ENCODE measurements at places on chromosomes 12 and 14.

- no peak for DNase-seq
Measured at GRCh38 chr12:99609455-99610181, 37.9 kb upstream of the GARIN6 start.

GRCh38 chr14:104792101-104792884 is 3.3 kb downstream of the AKT1 start:
- no peak for DNase-seq

DNA sequence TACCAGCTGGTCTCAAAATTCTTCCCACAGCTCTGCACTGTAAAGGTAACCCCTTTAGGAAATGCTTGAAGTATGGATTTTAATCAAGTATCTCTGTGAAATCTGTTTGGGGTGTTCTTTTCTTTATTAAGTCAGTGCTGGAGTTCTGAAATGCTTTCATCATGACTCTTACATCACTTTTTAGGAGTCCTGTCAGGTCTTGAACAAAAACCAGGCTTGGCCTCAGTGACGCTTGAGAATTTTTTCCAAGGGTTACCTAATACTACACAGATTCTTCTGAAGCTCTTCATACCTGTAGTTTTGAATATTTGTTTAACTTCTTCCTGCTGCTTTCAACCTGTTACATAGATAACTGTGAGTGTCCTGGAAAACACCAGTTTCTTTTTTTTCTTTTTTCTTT is 47.0 kb upstream of the KCNH3 start:
- DNase-seq, result no peak

DNA sequence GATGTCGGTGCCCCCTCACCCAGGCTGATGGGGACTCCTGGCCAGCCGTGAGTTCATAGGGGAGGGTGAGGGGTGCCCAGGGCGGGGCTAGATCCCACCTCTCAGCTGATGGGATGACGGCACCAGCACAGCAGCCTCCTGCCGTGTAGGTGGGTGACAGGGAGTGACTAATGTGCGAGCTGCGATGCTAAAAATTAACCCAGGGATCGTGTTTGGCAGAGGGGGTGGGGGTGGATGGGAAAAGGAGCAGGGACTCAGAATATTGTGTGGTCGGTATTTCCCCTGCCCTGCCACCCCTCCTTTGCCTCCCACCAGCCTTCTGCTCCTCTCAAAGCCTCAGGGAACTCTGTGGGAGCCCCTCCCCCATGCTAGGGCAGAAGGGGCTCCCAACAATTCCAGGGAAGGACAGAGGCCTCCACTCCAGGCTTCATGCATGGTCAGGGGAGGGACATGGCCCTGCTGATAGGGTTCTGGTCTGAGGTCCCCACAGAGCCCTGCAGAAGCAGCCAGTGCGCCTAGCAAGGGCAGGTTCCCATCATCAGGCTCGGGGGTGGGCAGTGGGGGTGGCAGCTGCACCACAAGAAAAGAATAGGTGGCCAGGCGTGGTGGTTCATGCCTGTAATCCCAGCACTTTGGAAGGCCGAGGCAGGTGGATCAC is 12.5 kb downstream of the TAMALIN start:
- no peak for DNase-seq

- no peak for DNase-seq
Measured at GRCh38 chr12:5554711-5555110, 122.8 kb downstream of the NTF3 start.

DNA sequence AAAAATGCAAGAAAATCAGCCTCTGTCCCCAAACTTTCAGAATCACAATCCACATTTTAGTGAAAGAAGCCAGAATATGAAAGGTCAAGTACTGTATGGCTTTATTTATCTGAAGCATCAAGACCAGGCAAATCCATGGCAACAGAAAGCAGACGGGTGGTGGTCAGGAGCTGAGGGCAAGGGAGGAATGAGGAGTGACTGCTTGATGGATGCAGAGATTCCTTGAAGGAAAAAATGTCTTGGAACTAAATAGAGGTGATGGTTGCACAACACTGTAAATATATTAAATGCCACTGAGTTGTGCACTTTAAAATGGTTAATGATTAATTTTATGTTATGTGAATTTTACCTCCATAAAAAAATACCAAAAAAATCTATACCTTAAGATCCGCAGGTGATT is 165.1 kb downstream of the GXYLT1 start:
- DNase-seq, result no peak

- DNase-seq, result peak; percentile 51
Measured at GRCh38 chr12:23204933-23205778, 580.2 kb downstream of the ETNK1 start.

DNA sequence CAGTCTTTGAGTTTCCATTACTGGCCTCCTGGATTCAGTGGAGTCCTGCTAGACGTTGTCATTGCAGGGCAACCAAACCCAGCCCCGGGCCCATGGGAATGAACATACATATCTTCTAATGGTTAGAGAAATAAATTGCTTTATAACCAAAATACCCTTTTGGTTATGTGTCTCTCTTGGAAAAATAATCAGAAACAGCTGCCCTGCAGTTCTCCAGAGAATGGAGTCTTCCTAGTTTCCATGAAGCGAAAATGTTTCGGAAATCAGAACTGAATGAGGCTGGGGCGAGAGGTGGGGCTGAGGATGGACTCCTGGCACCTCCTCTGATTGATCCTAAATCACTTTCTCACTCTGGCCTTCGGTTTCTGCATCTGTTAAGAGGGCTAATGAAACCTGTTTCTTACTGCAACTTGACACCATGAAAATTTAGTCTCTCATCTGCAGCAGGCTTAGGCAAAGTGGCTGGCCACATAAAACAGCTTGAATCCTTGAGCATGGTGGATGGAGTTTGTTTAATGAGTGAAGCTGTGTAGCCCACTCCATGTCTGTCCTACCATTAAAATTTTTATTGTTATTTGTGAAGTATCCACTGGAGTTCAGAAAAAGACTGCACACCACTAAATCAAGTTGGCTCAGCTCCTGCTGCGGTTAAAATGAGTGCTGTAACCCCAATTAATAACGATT is 198.9 kb downstream of the CACNA1C start:
- DNase-seq, result no peak

- no peak for DNase-seq
Measured at GRCh38 chr14:93857081-93857480, 68.8 kb upstream of the PRIMA1 start.

DNA sequence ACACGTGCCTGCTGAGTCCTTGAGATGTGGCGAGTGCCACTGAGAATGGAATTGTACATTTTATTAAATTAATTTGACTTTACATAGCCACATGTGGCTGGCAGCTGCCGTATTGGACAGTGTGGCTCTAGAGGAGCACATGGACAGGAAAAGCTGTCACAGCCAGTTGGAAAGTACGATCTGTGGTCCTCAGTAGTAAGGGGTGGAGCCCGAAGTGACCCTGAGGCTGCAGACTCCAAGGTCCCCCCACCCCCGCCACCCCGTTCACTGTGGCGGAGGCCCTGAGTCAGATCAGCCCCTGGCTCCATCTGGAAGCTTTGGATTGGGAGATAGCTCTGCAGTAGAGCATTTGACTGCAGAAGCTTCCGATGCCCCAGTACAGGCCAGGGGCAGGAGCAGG is 25.8 kb upstream of the BEGAIN start:
- no peak for DNase-seq

- DNase-seq, result no peak
Measured at GRCh38 chr12:32104572-32105355, 1.9 kb upstream of the BICD1 start.

GRCh38 chr14:91983588-91983987 is 36.1 kb upstream of the FBLN5 start:
- no peak for DNase-seq

- no peak for DNase-seq
Measured at GRCh38 chr14:75487155-75487671, 35.1 kb upstream of the BATF start.

- peak; percentile 30 for DNase-seq
Measured at GRCh38 chr12:112198120-112198733, 72.9 kb downstream of the TRAFD1 start.

DNA sequence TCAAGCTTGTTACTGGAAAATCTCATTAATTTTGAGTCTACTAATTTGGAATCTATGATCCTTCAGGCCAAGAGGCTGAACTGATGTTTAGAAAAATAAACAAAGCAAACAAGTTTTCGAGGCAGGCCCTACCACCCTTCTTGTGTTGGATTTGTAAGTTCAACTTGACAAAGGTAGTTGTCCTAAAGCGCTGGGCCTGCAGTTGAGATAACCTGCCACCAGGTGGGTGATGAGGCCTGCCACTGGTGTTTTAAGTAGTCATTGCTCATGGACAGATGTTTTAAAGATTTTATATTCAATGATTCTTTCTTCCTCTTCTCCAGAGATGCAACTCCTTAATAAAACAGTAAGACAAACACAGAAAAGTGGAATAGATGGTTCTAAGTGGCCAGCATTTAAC is 19.4 kb downstream of the ACVRL1 start:
- DNase-seq, result no peak

DNA sequence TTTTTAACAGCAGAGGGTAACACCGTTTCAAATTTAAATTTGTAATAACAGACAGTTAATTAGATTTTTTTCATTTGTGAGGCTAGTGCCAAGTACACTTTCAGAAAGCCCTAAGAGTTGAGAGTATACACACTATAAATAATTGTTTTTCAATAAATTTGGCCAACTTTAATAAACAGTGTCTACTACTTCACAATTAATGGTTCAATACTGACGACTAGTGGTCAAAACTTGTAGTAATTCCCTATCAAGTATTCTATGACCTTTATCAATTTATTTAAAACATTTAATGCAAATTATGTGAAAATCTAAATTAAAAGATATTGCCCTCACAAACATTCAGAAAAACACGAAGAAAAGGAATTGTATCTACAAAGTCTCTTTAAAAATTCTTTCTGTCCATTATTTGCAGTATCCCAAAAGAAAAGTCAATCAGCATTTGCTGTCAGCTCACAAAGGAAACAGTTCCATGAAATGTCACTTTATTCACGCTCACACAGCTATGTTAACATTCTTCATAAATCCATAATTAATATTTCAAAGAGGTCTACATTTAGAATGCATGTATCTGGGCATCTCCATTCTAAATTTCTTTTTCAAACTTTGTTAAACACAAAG is 91.2 kb downstream of the CEP128 start:
- peak; percentile 34 for DNase-seq

GRCh38 chr12:104131609-104132008 is 6.4 kb downstream of the NFYB start:
- no peak for DNase-seq

GRCh38 chr14:64879635-64880220 is at the start of gene SPTB:
Gene SPTB, minus strand, starts transcription at chr14:64879907. Its CDS starts 56,813 bp downstream, at chr14:64823094.
- DNase-seq, result no peak

- peak; percentile 24 for DNase-seq
Measured at GRCh38 chr12:93098077-93098476, 169.0 kb upstream of the EEA1 start.

- no peak for DNase-seq
Measured at GRCh38 chr14:61498811-61499210, 177.4 kb downstream of the PRKCH start.
